Colonic mucosa (tissue), 4 donors: ENCODE measurements at places on chromosomes 2 and 18. TPM values are rescaled to one million over a fixed set of nuclear protein-coding genes. Genes with fewer than 3 reads are reported as not detected.

- DNase-seq = no peak
These were observed 3.5 kb upstream of the EMILIN1 start for GRCh38 chr2:27074738-27075565.

DNA sequence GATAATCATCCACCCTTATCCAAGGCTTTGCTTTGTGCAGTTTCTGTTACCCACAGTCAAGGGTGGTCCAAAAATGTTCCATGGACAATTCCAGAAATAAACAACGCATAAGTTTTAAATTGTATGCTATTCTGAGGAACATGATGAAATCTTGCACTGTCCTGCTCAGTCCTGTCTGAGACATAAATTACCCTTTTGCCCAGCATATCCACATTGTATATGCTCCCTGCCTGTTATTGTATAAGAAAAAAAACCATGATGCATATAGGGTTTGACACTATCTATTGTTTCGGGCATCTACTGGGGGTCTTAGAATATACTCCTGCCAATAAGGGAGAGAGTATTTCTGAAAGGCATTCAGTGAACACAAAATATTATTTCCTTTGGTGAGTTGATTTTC lies 24.0 kb downstream of the LRRTM1 start:
- no peak for DNase-seq

DNA sequence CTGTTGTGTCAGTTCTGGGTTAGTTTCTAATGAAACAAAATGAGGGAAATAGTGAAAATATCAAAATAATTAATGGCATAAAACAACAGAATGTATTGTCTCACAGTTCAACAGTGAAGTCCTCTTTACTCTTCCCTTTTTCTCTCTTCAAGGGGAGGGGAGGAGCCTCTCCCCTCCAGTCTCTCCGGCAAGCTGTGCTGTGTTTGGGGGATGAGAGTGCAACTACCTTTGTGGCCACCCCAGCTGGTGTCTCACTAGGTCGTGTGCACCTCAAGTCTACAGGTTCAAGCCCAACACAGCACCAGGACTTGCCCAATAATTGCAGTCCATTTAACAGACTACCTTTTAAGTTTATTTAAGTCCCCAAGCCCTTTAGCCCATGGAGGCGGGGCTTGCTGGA lies 271.7 kb upstream of the DOK6 start:
- DNase-seq = no peak

DNA sequence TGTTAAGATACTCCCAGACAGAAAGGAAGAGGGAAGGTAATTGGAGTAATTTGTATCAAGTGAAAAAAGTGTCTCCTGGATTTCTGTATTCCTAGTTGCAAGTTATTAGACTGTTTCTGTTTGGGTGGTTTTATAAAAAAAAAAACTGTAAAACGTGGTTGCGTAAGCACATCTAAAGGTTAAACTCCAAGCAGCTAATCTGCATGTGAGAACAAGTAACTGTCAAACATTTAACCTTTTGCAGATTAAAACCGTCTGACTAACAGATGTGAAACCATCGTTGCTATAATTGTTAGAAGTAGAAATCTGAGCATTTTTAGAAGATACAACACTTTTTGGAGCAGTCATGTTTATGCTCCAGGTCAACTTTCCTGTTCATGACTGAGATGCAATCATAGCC lies 72.3 kb downstream of the AFF3 start:
- DNase-seq = no peak

DNA sequence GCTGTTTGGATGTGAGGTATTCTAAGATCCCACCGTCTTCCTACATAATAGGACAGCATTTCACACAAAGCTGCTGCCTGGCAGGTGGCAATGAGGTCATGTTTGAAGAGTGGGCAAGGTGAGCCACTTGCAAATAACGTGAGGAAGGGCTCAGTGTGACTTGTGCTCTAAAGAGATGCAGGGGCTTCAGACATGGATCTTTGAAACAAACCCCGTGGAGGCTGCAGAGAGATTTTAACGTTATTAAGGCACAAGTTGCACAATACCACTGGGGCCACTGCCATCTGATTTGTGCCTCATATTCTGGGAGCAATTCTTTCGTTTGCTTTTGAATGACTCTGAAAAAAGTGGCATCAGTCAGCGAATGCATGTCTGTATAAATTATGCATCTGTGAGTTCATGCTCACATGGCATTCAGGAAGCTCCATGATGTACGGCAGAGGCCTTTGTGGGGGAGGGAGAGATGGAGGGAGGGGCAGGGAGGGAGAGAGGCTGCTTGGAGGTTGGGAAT lies 362.0 kb downstream of the SOX11 start:
- no peak for DNase-seq

- no peak for DNase-seq
These were observed 18.0 kb downstream of the TWIST2 start for GRCh38 chr2:238865744-238866355.

- DNase-seq = no peak
These were observed 23.8 kb upstream of the TEX44 start for GRCh38 chr2:231568785-231569435.

DNA sequence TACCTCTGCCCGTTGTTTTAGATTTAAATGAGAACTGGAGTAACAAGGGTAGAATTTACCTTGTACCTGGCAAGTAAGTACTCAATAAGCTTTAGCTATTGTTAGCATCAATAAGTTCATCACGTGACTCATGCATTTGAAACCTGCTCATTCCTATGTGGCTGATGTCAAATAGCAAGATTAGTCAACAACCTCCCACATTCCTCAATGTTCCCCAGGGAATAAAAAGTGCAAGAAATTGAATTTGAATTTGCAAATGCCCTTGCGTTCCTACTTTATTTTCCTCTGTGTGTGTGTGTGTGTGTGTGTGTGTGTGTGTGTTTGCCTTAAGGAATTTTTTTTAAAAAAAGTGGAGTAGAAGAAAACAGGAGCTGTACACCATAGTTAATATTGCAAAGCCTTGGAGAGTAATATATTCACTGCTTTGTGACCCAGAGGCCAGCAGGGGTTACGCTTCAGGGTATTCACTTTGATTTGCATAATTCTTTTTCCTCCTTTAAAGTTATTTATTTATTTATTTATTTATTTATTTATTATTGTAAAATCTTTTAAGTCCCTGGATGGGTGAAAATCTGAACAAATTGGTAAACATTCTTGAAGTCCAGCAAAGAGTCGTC lies 43.9 kb upstream of the DNAH7 start:
- no peak for DNase-seq

GRCh38 chr2:230711224-230711623 lies 1.4 kb upstream of the CAB39 start:
- DNase-seq = no peak

DNA sequence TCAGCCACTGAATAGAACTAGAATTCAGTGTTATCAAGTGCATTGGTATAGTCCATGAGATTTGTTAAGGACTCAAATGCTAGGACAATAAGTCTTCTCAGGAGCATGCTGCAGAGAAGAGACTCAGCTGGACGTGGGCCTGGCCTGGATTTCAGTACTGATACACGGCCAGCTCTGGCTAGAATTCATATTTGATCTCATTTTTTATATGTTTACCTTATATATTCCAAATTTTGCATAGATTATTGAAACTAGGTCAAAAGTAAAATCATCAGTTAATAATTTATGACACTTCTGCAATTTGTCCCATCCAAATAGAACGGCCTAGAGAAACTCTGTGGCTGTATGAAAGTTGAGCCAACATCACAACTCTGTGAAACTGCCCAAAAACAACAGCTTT lies 262.0 kb downstream of the DLGAP1 start:
- DNase-seq = no peak

DNA sequence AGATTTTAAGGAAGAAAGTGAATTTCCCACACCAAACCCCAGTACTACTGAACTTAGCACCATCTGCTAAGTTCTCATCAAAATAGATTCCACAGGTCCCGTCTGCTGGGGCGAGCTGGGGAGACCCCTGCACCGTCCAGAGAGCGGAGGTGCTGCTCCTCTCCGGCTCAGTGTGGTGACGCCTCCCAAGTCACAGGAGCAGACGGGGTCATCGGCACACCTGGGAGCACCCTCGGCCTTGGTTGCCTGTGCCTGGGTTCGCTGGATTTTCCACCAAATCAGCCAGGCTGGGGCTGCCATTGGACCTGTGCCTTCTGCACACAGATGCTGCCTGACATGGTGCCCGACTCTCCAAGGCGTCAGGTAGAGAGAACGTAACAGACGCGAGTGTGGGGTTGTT lies 141.3 kb downstream of the PXDN start:
- DNase-seq = no peak

DNA sequence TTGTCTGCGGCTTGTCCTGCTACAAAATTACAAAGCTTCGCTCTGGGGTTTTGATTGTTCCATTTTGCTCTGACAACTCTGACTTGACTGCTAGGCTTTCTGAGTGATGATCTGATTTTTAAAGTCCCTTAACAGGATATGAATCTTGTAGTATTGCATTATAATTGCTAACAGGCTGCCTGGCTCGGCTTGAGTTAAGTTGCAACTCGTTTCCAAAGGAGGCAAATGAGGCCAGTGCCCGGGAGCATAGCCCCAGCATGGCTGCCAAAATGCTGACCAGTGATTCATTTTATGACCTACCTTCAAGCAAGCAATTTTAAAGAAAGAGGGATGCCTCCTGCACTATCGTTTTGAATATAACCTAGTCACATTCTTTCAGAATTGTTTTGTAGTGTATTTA lies 135.4 kb downstream of the COL6A3 start:
- DNase-seq = no peak

GRCh38 chr2:15893689-15894480 lies 46.5 kb upstream of the MYCN start:
- DNase-seq = no peak

DNA sequence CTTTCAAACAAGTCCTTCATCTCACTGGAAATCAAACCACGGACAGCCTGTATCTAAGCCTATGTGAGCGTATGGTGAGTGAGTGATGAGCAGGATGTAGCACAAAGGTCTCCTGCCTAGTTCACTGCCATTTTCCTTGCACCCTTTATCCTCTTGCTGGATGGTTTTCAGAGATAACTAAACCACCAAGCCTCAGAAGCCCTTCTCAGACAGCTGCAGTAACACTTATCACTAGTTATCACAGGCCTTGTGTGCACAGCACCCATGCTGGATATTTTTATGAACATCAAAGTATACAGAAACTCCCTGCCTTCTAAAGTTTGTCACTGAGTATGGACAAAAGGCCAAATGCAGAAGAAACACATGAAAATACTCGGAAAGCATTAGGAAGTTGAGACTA lies 69.5 kb downstream of the C1D start:
- DNase-seq = no peak

DNA sequence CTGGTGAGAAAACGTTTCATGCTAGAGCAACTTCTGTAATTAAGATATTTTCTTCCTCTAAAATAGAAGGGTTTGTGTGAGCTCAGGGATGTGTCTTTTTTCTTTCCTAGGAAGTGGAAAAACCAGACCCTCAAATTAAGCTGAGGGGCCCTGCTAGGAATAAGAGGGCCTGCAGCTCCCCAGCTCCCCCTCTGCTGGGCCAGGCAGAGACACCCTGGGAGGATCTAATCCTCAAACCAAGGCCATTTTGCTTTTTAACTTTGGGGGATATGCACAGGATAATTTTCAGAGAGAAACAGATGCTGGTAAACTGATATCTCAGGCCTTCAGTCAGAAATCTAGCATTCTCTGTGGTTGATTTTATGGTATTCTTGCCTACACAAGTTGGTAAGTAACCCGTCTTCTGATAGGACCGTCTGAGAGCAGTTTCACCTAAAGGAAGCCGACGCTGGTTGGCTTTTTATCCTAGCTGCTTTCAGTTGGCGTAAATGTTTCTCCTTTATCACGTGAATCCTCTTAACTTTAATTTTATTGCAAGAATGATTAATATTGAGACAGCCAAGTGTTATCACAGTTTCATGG lies 34.8 kb downstream of the SNTG2 start:
- DNase-seq = no peak

DNA sequence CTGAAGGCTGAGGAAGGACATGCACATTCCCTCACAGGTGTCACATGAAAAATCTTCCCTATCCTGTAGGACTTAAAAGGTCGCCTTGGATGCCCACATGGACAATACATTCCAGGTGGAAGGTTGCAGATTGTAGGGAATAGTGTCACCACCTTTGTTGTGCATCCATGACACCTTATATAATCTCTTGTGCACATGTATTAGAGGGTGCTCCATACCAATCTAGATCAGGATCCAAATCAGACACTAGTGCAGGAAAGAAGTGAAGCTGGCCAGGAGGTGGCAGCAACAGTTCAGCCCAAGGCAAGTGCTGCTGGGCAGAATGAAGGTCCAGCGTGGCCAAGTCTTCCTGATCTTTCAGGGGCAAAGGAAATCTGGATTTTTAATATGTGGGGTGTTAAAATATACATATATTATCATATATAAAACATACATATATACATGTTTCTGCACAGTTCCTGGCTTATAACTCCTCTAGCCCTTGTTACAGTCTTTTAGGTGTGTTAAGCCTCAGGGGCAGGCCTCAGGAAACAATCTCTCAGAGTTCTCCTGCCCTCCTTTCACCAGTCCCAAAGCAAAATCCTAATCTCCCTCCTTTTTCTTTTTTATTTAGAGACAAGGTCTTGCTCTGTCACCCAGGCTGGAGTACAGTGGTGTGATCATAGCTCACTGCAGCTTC lies 16.6 kb downstream of the NIF3L1 start:
- DNase-seq = peak; percentile 81

DNA sequence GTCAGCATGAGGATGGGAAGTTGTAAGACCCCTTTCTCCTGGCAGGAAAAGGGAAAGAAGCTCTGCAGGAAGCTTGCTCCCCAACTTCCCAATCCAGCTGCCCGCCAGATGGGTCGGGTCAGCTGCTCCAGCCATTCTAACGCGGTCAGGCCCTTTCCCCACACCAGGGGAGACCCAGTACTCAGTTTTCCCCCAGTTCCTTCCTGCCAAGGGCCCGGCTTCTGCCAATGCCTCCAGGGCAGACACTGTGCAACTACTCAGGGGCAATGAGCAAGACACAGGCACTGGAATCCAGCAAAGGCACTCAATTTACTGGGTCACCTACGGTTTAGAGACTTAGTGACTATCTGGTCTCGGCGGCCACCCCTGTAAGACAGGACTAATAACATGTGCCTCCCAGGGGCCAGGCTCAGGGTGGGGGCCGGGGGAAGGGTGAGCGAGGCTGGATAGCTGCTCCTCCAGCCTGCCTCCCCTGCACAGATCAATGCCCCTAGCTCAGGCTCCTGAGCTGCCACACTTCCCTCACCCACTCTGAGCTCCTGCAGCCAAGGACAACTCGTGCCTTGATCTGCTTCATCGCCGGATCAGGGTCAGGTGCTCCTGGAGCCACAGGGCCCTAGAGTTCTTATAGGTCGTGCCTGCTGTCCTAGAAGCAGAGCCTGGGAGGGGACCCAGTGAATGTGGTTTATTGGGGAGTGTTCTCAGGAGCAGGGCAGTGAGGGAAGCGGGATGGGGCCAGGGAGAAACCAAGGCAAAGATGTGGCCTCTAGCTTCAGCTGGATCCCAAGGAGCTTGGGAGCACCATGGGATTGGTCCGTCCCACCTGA lies 171.1 kb downstream of the ZFP36L2 start:
- no peak for DNase-seq

- DNase-seq = no peak
These were observed 77.1 kb downstream of the SFXN5 start for GRCh38 chr2:72994282-72994990.

PIGN gene
- 30.1 TPM for total RNA-seq

CXCR1 gene
- not detected for total RNA-seq

SERPINB3 gene
- total RNA-seq = not detected
